ENCODE measurements at places on chromosomes 3 and 15.

DNA sequence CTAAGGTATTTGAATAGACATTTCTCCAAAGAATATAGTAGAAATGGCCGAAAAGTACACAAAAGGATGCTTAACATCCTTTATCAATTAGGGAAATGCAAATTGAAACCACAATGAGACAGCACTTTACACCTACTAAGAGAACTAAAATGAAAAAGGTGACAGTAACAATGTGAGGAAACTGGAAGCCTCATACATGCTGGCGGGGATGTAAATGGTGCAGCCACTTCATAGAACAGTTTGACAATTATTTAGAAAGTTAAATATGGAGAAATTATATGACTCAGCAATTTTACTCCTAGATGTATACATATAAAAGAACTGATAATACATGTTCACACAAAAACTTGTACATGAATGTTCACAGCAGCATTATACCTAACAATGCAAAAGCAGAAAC is 13.4 kb downstream of the SPICE1 start:
- no peak for DNase-seq

DNA sequence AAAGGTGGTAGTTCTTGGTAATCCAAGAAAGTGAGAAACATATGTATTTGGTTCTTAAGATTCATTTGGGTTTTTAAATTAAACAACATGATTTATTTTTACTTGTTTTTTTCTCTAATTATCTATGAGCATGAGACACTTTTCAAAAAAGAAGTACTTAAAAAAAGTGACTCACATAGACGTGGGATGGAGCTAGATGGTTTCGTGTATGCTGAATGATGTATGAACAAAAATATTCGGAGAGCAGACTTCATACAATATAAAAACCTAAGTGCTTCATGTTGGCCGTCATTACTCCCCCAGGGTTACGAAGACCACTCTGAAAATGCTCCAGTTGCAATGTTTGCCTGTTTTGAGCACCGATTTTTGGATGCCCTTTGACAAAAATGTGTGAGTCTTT is 90.9 kb downstream of the RORA start:
- no peak for DNase-seq

DNA sequence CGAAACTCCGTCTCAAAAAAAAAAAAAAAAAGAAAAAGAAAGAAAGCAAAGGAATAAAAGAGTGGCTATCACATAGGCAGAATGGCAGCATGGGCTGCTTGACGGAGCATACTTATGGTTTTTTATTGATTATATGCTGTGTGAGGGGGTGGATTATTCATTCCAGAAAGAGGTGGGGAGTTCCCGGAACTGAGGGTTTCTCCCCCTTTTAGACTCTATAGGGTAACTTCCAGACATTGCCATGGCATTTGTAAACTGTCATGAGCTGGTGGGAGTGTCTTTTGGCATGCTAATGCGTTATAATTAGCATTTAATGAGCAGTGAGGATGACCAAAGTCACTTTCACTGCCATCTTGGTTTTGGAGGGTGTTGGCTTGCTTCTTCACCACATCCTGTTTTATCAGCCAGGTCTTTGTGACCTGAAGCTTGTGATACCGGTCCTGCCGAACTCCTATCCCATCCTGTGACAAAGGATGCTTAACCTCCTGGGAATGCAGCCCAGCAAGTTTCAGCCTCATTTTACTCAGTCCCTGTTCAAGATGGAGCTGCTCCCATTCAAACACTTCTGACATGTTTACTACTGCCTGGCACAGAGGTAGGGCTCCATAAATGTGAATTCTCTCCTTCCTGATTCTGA is 15.8 kb upstream of the ABHD17C start:
- DNase-seq: no peak

DNA sequence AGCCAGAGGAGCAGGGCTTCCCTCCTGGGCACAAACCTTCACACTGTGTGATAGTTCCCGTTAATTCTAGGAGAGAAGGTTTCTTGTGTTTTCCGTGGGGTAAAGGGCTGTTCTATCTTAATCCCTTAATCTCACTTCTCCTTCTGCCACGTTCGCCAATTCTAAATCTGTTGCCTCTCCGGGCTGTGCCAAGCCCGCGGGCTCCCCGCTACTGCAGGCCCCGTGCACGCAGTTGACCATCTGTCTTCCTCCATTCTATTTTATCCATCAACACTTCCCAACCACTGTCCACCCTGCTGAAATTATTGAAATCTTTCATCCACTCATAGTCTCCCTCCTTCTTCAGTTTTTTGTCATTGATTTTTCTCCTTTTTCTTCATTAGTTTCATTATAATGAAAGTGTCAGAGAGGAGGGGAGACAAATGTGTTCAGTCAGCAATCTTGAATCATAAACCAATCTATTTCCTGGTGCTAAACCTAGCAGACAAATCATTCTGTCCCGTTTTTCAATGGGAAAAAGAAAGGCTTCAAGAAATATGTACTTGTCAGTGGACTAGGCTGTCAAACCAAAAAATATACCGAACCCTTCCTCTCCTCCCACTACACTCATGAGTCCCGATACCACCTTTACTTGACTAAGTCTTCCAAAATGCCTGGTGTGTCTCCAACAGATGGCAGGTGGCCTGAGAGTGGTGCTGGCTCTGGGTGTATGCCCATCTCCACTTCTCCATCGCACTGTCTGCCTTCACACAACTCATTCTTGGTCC is 39.6 kb downstream of the SLCO2A1 start:
- DNase-seq: no peak

GRCh38 chr3:15858547-15859506 is 61.0 kb upstream of the ANKRD28 start:
- peak; percentile 5 for DNase-seq

DNA sequence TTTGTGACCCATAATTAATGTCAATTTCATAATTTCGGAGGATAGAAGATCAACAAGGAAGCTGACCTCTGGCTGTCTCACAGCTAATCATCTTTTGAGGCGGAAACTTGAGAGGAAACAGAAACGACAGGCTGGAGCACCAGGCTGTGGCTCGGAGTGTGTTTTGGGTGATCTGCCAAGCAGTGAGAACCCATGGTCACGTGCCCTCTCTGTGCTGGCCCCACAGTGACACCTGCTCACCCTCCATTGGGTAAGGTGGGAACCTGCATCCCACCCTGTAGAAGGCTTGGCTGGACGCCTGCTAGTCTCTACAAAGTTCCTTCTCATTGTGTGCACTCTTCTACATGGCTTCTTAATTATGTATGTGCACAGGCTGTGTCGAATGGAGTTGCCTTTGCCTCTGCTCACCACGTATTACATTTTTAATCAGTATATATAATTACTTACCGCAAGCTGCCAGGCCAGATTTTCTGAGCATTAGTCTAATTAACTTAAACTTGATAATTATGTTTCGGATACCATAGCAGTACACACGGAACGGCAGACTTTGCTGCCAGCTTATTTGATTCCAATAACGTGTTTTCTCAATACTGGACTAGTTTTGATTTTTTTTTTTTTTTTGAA is 719.4 kb upstream of the CFAP20DC start:
- DNase-seq: no peak

DNA sequence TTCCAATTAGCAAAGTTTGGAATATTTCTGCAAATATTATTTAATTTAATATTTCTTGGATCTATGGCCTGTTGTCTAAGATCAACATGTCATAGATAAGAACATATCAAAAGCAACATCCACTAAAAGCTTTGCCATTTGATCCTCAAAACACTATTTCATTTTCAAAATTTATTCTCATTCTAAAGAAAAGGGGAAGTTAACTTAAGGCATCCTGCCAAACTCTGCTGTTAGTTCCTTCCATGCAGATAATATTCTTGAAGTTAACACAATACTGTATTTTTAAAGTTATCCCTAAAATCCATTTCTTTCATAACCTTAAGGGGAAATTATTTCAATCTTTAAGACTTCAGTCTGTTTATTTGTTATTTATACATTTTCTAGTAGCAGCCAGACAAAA is 28.2 kb upstream of the GBE1 start:
- no peak for DNase-seq

GRCh38 chr3:114721864-114722263 is 425.2 kb downstream of the ZBTB20 start:
- DNase-seq: no peak

GRCh38 chr3:102091358-102091757 is 242.0 kb downstream of the NFKBIZ start:
- no peak for DNase-seq

- no peak for DNase-seq
Observed at GRCh38 chr3:27720899-27721716, 1.0 kb downstream of the EOMES start.

- peak; percentile 24 for DNase-seq
Observed at GRCh38 chr3:11641316-11641682, 2.4 kb downstream of the VGLL4 start.

GRCh38 chr15:55564347-55565145 is 23.6 kb downstream of the PYGO1 start:
- DNase-seq: no peak

DNA sequence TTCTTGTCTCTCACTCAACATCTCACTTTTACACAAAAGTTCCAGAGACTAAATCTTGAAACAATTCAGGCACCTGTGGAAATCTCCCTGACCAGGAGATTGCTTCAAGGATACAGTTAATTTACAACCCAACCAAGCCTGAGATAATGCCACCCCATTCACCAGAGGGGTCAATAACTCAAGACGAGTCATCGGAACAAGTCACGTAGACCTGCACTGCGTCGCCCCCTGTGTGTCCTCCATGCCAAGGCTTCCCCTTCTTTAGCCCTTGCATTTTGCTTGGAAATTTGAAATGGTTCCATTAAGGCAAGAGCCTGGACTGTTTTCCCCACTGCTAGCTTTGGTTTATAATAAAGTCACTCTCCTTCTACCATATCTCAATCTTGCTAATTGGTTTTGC is 129.0 kb upstream of the NEO1 start:
- no peak for DNase-seq

- no peak for DNase-seq
Observed at GRCh38 chr3:155880286-155880685, 9.8 kb downstream of the GMPS start.

- no peak for DNase-seq
Observed at GRCh38 chr15:100234158-100235029, 107.4 kb downstream of the ADAMTS17 start.

- no peak for DNase-seq
Observed at GRCh38 chr3:77535116-77535515, 495.2 kb downstream of the ROBO2 start.

- no peak for DNase-seq
Observed at GRCh38 chr3:29759411-29760225, 478.7 kb downstream of the RBMS3 start.

DNA sequence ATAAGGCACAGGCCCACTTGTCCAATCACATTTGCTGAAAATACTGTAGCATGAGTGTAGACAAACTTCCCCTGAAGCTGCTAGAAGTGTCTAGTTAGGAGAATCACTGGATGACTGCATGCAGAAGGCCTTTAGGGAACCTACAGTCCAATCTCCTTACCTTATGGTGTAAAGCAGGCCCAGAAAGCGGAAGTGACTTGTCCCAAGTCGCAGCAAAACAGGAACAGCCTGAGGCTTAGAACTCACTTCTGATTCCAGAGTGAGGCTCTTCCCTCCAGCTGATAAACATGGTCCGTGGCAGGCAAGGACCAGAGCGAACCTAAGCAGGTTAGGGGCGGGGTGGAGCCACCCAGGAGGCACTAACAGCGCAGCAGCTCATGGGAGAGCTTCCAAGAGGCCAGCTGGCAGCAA is 2.5 kb downstream of the GRAMD2A start:
- no peak for DNase-seq

- no peak for DNase-seq
Observed at GRCh38 chr15:101122266-101122665, 129.6 kb downstream of the CHSY1 start.

DNA sequence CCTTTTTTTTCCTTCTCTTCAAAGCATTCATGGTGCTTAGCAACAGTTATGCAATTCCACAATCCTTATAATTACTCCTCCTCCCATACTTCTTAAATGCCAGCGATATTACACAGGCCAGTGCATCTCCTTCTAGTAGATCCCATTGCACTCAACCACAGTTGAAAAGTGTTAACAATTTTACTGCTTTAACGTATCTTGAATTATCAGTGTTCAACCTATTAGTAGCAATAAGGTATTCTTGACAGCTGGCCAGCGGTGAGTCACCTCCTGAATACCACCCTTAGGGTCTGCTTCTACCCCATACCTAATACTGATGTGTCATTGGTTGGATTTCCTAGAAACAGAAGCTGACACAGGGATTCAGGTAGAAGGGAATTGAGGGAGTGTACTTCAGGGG is 24.0 kb upstream of the TEX9 start:
- no peak for DNase-seq

DNA sequence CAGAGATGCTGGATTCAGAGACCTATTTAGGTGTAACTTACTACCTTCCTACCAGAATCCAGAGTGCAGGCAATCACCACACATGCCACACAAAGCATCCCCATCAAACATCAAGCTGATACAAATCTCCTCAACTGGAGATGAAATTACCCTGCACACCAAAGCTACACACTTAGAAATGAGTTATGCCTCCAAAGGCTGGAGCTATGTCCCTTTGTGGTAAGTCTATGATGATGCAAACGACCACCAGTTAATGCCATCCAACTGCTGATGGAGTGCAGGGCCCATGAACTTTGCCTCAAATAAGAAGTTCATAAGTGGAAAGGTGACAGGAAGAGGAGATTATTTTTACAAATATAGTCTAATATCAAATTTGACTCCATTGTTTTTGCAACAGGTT is 38.1 kb downstream of the PDZRN3 start:
- no peak for DNase-seq

- no peak for DNase-seq
Observed at GRCh38 chr15:90191794-90192509, 9.2 kb upstream of the SEMA4B start.

GRCh38 chr3:122168044-122168443 is 15.4 kb upstream of the CASR start:
- no peak for DNase-seq

- DNase-seq: peak; percentile 52
Observed at GRCh38 chr15:65083262-65083701, 6.7 kb downstream of the KBTBD13 start.

GRCh38 chr3:182490596-182491491 is 302.5 kb upstream of the ATP11B start:
- DNase-seq: no peak

DNA sequence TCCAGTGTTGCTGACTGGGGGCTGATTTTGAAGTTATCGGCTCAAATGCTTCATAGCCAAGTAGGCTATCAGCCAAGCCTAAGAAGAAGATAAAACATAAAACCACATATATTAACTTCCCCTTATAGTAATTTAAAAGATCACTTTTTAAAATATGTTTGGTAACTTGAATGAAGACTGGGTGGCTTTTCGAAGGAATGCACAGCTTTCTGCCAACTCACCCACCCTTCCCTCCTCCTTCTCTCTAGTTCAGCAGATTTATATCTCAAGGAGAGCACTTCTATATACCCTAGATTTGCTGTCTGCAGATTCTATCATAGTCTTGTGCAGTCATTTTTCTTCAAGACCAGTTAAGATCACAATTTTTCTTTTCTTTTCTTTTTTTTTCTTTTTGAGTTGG is 189.4 kb upstream of the CHRM5 start:
- no peak for DNase-seq
